Stimulated activated CD4-positive, alpha-beta T cell treated with anti-CD3 and anti-CD28 coated beads, TNF-alpha, amount 100 ng/mL, for 1 hour (primary cell): ENCODE measurements at places on chromosomes 2 and 18.

DNA sequence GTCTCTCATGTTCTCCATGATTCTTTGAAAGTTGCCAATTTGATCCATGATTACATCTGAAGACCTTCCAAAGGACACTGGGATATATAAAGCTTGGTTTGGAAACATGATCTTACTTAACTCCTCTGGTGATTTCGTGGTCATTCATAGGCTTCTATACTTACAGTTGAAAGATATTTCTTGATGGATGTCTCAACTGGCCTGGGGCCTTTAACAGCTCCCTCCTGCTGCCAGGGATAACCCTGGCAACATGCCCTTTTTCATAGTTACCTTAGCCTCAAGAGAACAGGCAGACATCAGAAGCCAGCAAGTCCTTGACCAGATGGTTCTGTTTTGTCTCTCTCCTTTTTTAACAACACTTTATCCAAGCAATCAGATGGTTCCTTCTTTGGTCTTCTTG lies 23.5 kb upstream of the MFF start:
- no peak for DNase-seq

DNA sequence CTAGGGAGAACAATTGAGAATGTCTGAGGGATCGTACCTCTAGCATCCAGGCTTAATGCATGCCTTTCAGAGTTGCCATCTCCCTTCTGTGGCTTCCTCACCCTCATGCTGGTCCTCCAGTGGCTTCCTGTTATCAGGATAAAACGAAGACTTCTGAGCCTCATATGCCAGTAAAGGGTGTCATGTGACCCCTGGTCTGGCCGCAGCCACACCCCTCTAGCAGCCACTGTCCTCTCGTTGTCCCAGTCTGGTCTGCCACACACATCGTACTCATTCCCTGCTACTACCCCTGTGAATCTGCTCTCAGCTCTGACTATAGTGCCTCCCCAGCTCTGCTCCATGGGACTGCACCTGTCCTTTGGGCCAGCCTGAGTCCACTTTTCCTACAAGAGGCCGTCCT lies 62.6 kb upstream of the TMEM177 start:
- no peak for DNase-seq

GRCh38 chr18:48896875-48897511 lies 53.8 kb downstream of the SMAD7 start:
- DNase-seq = no peak

GRCh38 chr2:85607268-85608215 lies 4.3 kb downstream of the C2orf68 start:
- DNase-seq = no peak

DNA sequence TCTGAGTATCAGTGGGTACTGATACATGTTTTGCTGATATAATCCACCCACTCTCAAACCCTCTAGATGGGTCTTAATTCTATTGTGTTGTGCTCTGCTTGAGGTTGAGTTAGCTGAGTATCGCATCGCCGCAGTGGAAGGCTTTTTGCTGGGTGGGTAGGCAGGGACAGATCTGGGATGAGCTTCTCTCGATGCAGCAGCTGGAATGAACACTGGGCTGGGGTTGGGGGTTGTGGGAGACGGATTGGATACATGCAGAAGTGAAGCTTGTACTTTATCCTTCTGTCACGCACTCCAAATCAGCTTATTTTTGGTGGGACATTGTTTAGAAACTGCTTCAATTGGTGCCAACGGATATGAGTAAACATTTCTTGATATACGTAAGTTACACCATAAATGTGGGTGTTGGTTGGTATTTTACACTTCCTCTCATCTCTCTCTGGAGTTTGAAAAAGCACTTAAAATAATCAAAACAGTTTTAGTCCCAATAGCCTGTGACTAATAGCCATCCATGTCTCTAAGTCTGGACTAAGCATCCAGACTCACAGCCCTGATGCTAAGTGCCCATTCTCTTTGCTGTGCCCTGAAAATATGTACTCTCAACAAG lies 107.1 kb downstream of the POLE4 start:
- no peak for DNase-seq

DNA sequence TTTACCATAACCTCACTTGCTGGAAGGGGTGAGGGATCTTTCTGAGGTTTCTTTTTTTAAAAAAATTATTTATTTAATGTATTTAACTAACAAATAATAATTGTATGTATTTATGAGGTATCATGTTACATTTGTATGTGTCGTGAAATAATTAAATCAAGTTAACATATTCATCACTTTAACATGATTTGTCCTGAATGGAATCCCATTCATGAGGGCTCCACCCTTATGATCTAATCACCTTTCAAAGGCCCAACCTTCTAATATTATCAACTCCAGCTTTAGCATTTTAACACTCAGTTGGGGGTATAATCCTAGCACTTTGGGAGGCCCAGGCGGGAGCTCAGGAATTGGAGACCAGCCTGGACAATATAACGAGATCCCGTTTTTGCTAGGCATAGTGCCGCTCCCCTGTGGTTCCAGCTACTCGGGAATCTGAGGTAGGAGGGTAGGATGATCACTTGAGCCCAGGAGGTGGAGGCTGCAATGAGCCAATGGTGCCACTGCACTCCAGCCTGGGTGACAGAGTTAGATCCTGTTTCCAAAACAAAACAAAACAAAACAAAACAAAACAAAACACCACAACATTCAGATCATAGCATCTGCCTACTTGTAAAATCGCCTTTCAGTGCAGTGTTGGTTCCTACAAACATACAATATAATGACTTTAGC lies 1.1 kb upstream of the TAF4B start:
- DNase-seq = no peak

- DNase-seq = no peak
Measured at GRCh38 chr2:144224472-144224871, 295.4 kb downstream of the ZEB2 start.

DNA sequence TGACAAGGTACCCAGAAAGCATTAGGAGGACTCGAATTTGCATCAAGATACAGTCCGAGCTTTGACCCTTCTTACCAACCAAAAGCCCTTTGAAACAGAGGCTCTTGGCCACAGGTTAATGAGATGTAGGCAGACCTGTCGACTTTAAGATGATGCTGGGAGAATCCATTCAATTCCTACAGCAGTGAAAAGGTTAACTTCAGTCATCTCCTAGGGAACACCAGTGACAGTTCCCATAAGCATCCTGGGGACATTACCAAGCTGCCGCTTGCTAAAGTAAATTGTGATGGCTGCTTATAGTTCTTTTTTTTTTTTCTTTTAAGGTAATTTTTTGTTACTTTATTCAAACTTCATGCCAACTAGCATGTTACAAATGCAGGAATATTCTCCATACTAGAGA lies 379.3 kb downstream of the SOX11 start:
- no peak for DNase-seq

- DNase-seq = no peak
Measured at GRCh38 chr2:234558642-234559041, 61.8 kb upstream of the ARL4C start.

- DNase-seq = no peak
Measured at GRCh38 chr2:116917196-116917595, 897.3 kb upstream of the DDX18 start.
